ENCODE measurements at places on chromosomes 3 and 15.
A peak's percentile ranks its signal among the peaks of the same experiment; 100 is the strongest.

GRCh38 chr3:196492080-196492479 is 11.5 kb downstream of the RNF168 start:
- DNase-seq, result no peak

- DNase-seq, result no peak
These were observed 25.3 kb downstream of the PLXNA1 start for GRCh38 chr3:127008236-127008635.

DNA sequence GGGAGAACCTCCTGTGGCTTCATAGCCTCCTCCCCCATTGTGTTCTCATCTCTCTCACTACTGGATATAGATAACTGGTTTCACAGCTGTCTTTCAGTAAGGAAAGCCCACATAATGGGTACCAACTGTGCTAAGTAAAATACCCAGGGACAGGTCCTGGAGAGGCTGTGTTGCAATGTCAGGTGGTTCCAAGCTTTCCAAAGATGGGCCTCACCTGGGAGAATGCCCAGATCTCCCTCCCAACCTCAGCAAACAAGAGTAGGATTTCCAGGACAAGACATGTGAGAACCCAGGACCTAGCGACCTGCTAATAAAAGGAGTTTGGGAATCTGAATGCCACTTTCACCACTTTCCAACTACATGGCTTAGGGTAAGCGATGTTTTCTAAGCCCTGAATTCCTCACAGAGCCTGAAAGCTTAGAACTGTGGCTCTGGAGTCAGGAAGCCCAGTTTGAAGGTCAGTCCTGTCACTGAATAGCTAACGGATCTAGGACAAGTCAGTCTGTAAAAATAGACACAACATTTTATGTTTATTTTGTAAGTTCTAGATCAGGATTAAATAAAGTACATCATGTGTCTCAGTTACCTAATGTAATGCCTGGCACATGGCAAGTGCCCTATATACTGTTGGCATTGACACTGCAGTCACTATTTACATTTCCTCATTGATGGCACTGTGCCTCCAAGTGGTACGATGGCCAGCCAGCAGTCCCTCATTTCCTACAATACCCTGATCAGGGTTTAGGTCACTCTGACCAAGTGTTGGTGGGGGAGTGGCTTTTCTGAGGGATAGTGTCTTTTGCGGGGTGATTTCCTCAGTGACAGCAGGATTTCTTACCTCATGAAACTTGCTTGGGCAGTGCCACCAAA is 11.9 kb downstream of the CERS3 start:
- no peak for DNase-seq

DNA sequence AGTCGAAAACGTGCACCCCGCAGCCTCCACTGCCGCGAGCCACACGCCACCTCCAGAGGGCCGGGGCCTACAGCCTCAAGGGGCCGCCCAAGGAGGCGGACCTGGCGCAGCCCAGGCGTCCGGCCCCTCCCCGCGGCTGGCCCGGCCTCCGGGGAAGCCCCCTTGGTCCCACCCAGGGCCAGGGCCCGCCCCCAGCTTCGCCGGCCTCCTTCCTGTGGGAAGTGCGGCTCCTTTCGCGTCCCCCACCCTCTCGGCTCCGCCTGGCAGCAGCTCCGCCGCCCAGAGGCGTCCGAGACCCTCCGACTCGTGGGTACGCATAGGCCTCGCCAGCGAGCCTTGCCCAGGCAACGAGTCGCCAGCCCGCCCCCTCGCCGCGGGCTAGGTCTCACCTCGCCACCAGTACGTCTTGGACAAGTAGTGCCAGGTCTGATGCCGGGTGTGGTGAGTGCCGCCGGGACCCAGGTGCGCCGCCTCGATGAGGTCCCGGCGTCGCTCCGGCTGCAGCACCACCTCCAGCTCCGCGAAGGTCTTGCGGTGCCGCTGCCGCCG is 642 bp downstream of the ZBTB11 start:
- DNase-seq, result peak; percentile 95

All from left ventricle myocardium inferior (tissue), 1 donor.